Activated effector memory CD4-positive, alpha-beta T cell treated with Interleukin-2 at 50 U/mL for 16 hours (primary cell): ENCODE measurements at places on chromosomes 3 and 15.

GRCh38 chr3:16993227-16993626 is 108.5 kb downstream of the PLCL2 start:
- DNase-seq: no peak

- DNase-seq: no peak
Observed at GRCh38 chr3:66239513-66240123, 18.8 kb downstream of the SLC25A26 start.

GRCh38 chr3:174331095-174331800 is 527.9 kb upstream of the NAALADL2 start:
- no peak for DNase-seq

DNA sequence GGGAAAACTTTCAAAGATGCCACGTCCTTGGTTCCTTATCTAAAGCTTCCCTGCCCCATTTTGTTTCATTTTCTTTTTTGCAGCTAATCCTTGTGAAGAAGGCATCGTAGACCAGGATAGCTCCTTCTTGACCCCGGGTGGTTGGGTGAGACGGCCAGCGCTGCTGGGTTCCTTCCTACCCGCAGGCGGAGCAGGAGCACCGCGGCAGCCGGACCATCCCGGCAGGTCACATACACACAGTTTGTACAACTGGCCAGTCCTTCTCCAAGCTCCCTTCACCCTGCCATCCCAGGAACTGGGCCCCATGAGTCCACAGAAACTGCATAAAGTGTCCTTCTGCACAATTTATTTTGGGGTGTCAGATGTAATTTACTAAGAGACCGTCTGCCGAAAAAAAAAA is 83.9 kb downstream of the MEGF11 start:
- no peak for DNase-seq

DNA sequence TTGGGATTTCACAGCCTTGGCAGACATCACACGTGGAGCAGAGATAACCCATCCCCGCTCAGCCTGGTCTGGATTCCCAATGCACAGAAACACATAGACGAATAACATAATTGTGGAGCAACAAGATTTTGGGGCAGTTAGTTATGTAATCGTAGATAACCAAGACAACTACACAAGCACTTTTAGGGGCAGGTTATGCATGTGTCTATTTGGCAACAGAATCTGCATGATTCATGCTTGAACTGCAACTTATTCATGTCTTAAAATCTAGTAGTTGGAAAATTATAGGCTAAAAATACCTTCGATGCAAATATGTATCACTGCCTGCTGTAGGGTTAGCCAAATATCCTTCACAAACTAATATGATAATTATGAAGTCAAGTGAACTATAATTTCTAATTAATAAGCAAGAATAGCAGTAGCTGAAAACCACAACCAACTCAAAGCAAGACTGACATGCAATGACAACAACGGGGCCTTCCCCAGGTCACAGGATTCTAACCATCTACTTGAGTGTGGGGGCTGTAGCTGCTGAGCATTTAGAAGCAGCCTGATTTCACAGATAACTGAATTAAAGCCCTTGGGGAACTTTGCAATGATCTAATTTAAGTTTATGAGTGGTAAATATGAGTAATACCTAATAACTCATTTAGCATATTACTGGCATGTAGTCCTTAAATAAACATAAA is 31.1 kb downstream of the DGKG start:
- DNase-seq: no peak

DNA sequence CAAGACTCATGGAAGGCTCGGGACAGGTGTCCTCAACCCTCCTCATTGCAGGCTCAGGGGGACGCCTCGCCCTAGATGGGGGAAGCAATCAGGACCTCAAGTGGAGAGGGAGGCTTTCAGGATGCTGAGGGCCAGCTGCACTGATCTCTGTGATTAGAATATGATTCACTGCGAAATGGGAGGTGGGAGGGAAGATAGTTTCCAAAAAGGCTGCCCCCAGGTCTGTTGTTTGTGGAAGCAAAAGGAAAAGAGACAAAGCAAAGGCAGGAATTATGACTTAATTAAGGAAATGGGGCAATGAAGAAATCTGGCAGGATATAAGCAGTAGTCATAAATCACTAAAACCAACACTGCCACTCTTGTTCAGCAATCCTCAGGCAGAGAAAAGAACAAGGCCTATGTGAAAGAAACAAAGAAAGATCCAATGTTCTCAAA is 85.6 kb upstream of the ABHD17C start:
- DNase-seq: no peak

- no peak for DNase-seq
Observed at GRCh38 chr15:68442041-68442440, 10.1 kb upstream of the ITGA11 start.

DNA sequence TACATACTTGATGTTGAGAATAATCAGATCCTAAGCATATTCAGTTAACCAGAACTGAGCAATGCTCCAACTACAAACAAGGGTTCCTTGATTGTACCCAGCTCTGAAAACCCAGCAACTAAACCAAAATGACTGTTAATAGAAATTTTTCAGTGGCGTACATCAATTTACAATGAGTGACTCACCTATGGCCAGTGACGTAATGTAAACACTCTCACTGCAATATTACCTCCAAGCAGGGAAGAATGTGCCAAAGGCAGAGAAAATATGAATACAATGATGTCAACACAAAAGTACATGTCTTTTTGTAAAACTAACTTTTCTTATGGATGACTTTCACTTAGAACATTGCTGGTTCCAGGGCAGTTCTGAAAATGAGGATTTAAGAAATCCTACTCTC is 611.3 kb downstream of the EDEM1 start:
- DNase-seq: no peak

- DNase-seq: no peak
Observed at GRCh38 chr3:59817511-59817910, 767.7 kb upstream of the CFAP20DC start.
